ENCODE measurements at places on chromosomes 6 and 20.
A peak's percentile ranks its signal among the peaks of the same experiment; 100 is the strongest.

DNA sequence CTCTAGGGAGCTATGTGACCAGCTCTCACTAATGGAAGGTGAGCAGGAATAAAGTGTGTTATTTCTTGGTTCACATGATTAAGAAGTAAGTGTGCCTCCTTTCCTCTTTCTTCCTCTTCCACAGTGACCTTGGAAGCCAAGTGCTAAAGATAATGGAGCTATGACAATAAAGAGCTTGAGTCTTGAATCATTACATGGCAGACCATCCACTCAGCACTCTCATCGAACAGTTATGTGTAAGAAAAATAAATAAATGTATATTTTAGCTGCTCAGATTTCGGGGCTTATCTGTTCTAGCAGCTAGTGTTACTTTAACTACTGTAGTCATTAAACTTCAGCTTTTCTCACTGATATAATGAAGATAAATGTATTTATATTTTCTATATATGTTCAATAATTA is 72.9 kb downstream of the HDGFL1 start:
- no peak for DNase-seq

- DNase-seq = no peak
Measured at GRCh38 chr6:42727087-42727611, 4.8 kb upstream of the PRPH2 start.

DNA sequence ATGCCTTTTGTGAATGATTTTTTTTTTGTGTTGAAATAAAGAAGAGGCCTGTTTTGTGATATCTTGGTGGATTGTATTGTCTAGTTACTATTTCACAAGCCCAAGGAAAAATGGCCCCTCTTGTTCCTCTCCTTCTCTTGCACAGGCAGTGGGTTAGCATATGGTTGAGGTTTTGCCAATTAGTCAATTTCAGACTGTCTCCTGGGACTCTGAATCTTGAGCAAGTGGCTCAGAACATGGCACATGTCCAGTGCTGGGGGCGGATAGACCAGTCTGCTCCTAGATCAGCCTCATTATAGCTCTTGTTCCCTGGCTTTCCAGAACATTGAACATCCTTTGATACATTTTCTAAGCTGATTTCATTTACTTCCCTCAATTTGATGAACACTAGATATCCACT is 589.2 kb downstream of the PHF3 start:
- no peak for DNase-seq

DNA sequence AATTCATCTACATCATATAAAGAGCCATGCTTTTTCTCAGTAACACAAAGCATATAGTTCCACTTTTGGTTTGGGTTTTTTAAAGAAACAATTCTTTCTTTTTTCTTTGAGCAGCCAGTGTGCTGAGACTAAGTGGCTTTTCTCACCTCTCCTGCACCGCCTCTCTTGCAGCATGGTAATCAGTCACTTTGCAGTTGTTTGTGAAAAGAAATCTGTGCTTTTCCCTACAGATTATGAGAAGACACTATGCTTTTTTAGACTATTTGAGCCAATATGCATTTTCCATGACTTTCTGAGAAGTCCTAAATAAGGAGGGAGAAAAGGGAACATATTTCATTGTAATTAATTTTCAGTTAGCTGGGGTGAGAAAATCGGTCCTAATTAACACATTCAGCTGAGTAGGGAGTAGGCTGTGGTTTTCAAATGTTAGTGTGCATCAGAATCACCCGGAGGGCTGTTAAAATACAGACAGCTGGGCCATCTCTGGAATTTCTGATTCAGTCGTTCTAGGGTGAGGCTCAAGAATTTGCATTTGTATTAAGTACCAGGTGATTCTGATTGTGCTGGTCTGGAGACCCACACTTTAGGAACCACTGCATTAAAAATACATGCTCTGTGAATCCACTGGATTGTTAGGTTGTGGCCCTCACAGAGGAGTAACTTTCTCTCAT is 155.2 kb downstream of the TINAG start:
- DNase-seq = no peak

DNA sequence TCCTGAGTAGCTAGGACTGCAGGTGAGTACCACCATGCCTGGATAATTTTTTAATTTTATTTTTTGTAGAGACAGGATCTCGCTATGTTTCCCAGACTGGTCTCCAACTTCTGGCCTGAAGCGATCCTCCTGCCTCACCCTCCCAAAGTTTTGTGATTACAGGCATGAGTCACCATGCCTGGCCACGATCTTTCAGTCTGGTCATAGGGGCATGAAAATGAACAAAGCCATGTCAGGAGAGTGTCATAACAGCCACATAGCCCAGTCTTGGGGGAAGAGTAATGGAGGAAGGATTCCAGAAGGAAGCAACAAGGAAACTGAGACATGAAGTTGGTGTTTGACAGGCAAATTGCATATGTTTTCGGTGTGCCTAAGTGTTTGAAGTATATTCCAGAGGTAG is 17.0 kb upstream of the SNX3 start:
- DNase-seq = no peak

GRCh38 chr6:127302728-127303660 is 36.3 kb downstream of the RNF146 start:
- peak; percentile 46 for DNase-seq

DNA sequence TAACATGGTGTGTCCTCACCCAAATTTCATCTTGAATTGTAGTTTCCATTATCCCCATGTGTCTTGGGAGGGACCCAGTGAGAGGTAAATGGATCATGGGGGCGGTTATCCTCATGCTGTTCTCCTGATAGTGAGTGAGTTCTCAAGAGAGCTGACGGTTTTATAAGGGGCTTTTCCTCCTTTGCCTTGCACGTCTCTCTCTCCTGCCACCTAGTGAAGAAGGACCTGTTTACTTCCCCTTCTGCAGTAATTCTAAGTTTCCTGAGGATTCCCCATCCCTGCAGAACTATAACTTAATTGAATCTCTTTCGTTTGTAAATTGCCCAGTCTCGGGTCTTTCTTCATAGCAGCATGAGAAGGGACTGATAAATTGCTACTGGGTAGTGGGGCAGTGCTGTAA is 789.3 kb downstream of the FRK start:
- DNase-seq = no peak

DNA sequence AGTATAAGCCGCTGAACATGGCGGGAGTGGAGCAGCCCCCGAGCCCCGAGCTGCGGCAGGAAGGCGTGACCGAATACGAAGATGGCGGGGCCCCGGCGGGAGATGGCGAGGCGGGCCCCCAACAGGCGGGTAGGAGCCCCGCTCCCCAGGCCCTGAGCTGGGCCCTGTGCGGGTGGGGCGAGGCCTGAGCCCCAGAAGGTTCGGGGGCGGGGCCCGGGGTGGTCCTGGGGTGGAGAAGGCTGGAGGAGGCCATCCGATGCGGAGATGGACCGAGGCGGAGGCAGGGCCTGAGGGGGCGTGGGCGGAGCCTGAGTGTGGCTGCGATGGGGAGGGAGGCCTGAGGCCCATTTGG is 7.1 kb downstream of the L3MBTL1 start:
- peak; percentile 51 for DNase-seq

- no peak for DNase-seq
Measured at GRCh38 chr20:48437146-48437545, 390.7 kb downstream of the PREX1 start.

DNA sequence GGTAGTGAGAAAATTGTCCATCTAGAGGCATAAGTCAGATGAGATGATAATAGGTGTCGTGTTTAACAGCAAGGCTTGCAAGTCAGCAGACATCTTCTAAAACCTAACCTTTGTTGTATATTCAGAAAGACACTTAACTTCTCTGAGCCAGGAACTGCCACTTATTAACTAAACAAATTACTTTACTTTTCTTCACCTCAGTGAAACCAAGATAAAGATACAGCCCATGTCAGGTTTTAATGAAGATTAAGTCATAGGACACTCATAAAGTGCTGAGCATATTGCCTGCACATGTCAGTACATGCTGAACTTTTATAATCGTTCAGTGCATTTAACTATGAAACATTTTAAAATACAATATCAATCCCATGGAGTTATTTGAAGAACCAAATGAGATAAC is 286.8 kb downstream of the NKAIN2 start:
- no peak for DNase-seq

GRCh38 chr20:8633366-8633765 is 435.5 kb upstream of the PLCB4 start:
- no peak for DNase-seq

GRCh38 chr6:148274809-148275208 is 67.8 kb upstream of the SASH1 start:
- DNase-seq = no peak

DNA sequence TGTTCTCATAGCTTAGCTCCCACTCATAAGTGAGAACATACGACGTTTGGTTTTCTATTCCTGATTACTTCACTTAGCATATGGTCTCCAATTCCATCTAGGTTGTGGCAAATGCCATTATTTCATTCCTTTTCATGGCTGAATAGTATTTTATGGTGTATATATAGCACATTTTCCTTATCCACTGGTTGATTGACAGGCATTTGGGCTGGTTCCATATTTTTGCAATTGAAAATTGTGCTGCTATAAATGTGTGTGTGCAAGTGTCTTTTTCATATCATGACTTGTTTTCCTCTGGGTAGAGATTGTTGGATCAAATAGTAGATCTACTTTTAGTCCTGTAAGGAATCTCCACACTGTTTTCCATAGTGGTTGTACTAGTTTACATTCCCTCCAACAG is 133.0 kb upstream of the TAB2 start:
- DNase-seq = no peak

DNA sequence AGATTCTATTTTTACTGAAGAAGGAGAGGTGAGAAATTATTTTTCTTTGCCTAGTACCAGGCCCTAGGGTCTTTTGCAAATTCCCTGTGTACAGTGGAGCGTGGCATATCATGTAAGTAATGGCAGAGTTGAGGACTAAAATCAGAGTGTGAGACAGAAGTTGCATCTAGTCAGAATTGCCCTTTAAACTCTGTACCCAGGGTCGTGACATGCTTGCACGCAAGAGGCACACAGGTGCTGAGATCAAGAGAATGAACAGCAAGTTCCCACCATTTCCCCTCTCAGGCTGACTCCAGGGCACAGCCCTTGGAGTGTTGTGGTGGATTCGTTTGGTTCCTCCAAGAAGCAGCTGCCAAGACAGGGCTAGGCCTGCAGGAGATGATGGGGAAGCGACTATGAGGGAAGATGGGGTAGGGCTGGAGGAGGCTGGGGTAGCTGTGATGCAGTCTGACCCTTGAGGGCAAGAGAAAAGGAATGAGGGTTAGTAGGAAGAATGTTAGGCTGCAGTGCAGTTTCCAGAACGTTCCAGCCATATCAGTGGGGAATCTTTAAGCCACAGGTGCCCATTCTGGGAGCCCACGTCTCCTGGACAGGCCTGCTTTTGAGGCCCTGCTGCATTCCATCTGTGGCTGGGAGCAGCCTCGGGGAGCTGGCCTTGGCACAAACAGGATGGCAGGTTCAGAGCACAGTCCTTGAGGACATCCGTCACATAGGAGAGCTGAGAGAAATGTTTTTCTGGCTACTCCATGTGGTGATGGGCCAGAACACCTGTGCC is 6.9 kb downstream of the NELFCD start:
- no peak for DNase-seq

DNA sequence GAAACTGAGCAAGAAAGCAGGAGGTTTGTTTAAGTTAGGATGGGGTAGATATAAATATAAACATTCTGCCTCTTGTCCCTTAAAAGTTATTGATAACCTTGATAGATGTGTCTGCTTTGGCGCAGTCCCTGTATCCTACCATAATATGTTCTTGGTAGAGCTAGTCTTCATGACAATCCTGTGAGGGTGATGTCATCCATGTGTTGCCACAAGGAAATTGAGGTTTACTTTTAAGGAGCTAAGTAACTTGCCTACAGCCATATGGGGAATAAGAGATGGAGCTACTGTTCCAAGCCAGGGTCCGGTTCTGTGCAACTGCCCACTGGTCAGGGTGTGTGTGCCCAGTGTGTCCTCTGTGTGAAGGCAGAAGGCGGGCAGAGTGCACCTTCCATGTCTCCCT is 78.5 kb downstream of the SSR1 start:
- DNase-seq = no peak

GRCh38 chr6:14075095-14075503 is 42.5 kb upstream of the CD83 start:
- peak; percentile 44 for DNase-seq

DNA sequence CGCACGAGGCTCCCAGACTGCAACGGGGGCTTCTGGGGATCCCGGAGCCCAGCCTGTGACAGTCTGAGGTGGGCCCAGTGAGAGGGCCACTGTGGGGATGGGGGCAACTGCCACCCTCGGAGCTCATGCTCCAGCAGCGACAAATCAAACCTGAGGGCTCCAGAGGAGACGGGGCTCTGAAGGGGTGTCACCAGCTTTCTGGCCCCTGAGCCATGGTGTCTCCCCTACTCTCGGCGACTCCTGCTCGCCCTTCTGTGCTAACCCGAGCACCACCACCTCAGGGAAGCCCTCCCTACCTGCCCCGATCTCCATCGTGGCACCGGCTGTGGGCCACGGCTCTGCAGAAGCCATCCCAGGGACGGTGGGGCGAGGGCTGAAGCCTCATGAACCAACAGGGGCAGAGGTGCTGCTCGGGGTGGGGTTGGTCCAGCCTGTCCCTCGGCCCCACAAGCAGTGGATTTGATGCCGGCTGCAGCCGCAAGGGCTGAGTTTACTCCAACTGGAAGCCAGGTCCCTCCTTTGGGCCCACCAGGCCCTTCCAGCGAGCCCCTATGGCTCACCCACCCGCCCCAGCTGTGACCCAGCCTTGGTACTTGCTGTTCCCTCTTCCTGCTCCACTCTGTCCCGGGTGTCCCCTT is 102.7 kb downstream of the ASXL1 start:
- no peak for DNase-seq

- DNase-seq = no peak
Measured at GRCh38 chr6:38755207-38755606, 40.1 kb downstream of the DNAH8 start.

DNA sequence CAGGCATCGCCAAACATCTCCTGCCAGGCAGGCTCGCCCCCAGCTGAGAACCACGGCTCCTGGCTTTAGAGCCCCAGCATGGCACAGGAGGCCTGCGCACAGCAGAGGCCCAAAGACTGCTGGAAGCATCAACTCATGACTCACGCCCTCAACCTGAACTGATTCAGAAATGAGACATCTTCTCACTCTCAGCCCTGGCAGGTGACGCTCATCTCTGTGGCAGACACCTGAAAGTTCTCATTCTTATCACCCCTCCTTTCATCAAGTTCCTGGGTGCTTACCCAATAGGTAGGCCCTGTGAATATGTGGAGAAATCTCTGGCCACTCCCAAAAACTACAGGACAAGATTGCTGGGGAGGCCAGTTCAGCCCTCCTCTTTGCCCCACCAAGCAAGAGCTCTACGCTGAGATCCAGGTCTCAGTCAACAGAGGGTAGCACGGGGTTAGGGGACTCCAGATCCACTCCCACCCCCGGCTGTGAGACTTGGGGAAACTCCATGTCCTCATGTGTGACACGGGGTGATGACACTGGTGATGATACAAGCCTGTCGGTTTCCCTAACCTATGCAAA is 11.3 kb downstream of the NFATC2 start:
- no peak for DNase-seq

GRCh38 chr6:132062626-132063025 is 111.5 kb upstream of the CCN2 start:
- no peak for DNase-seq

DNA sequence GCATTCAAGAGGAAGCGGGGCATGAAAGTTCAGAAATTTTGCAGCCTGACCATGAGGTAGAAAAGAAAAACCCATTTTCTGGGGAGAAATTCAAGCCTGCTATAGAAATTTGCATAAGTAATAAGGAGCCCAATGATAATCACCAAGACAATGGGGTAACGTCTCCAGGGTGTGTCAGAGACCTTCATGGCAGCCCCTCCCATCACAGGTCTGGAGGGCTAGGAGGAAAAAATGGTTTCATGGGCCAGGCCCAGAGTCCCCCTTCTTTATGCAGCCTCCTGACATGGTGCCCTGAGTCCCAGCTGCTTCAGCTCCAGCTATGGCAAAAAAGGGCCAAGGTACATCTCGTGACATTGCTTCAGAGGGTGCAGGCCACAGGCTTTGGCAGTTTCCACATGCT is 618.5 kb downstream of the EYS start:
- DNase-seq = no peak

GRCh38 chr6:11754625-11755271 is 23.9 kb downstream of the ADTRP start:
- DNase-seq = no peak

Measured in hepatocyte (in vitro differentiated cells).